Subcutaneous preadipocyte (primary cell): ENCODE measurements at places on chromosomes 11 and 22. TPM values are rescaled to one million over a fixed set of nuclear protein-coding genes. Genes with fewer than 3 reads are reported as not detected.

Gene LRRC75B
- total RNA-seq, result 3.3 and 5.5 TPM in 2 replicates

Gene ENTHD1
- not detected in 2 replicates for total RNA-seq

Gene DMC1
- total RNA-seq, result 12.1 and 17.0 TPM in 2 replicates

Gene SLC22A6
- not detected in 2 replicates for total RNA-seq

Gene OR51B2
- not detected in 2 replicates for total RNA-seq

Gene BACE1-AS
- 3.7 and 4.1 TPM in 2 replicates for total RNA-seq

Gene SYT9
- total RNA-seq, result under 0.01 TPM in 1 of 2 replicates, not detected in the other

Gene PANX2
- under 0.01 and 0.37 TPM in 2 replicates for total RNA-seq

Gene NCF4
- total RNA-seq, result not detected in 2 replicates

Gene ME3
- total RNA-seq, result 34.8 and 43.7 TPM in 2 replicates

Gene FGF4
- not detected in 2 replicates for total RNA-seq

Gene CCDC73
- not detected in 2 replicates for total RNA-seq

Gene RIN1
- total RNA-seq, result 53.3 and 68.2 TPM in 2 replicates

Gene PHLDA2
- total RNA-seq, result 9.9 and 13.3 TPM in 2 replicates
